Upper lobe of left lung (tissue), 6 donors: ENCODE measurements at places on chromosomes 2 and 18.

DNA sequence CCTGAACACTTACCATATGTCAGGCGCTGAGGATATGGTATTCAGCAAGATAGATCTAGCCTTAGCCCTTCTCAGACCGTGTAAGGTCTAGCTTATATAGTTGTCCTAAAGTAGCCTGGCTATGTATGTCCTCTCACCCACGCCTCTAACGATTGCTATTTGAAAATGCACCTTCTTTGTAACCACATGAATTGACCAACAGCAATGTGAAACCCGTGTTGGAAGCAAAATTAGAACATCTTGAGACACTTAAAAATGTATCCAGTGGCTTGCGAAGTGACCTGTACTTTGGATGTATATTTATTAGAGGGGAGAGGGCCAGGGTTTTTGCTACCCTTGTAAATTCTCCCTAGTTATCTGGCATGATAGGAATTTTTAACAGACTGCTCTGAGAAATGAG is 860.0 kb upstream of the ZEB2 start:
- no peak for DNase-seq

DNA sequence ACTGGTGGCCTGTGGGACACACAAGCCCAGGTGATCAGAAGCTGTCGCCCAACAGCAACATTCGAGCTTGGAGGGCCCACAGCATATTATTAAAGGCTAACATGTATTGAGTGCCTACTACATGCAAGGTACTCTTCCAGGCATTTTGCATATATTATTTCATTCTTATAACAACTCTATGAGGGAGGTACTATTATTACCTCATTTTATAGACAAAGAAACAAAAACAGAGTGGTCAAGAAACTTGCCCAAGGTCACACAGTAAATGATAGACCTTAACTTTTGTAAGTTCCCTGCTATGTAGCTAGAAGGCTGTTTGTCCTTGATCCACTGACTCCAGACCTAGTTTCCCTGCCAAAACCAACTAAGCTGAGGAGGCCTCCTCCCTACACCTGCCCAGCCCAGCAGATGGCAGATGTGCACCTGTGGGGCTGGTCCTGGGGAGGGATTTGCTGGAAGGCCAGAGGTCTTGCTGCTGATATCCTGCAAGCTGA is 35.7 kb downstream of the KANSL3 start:
- DNase-seq, result no peak

DNA sequence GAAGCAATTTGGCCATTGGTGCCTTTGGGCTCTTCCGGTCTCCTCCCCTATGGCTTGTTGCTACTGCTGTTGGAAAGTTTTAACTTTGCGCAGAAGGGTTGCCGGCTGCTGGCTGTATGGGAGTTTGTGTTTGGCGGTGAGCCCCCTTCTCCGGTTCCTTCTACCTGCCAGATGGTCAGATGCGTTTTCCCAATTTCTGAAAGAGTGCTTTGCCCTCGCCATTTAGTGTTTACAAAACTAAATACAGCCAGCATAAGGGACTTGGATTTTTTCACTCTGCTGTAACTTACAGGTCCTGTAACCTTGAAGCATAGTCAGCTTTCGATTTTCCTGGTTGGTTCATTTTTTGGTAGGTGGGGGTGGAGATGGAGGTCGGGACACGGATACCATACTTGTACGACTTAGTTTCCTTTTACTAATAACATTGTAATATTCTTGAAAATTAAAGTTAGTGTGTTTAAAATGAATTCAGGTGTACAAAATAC is 604 bp downstream of the COQ10B start:
- DNase-seq, result no peak

DNA sequence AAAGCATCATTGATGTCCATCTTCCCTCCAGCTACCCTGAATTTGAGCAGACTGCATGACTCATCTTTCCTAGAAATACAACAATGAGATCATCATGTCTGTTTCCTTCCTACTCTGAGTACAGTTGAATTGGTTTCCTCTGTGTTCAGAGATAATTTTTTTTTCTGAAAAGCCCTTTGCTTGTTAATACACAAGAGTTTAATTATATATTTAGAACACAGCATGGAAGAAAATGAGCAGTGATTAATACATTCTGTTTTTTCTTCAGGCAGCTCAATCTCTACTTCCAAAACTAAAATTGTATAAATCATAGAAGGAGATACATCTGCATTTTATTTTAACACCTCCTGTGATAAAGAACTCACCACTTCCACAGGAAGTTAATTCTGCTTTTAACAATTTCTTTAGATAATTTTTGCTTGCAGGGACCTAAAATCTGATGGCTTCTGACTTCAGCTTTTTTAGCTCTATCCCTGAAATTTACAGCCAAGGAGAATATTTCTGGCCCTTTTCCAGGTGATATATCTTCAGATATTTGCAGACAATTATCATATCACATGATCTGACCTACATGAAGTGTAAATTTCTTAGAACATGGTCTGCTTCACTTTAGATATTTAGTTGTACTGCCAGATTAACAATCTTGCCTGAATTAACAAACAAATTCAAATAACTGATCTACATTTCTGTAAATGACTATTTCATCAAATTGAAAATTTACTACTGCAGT is 249.0 kb downstream of the TRIB2 start:
- DNase-seq, result no peak

DNA sequence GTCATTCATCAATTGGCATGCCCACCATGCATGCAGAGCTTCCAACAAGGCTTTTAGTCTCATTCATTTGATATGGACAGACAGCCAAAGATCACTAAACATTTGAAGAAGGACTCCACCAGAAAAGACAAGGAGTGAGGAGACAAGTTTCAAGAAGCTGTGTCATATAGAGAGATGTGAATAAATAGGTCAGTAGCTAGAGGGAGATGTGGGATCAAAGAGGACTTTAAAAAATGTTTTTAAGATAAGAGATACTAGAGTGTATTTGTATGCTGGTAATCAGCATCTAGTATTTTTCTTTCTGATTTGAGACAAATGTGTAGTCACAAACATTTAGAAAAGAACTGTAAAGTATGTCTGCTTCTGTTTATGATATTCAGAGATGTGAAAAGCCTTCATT is 48.5 kb downstream of the ANTXR1 start:
- no peak for DNase-seq

- DNase-seq, result no peak
Observed at GRCh38 chr18:35085450-35086380, 44.5 kb downstream of the MAPRE2 start.
